ENCODE measurements at places on chromosomes 5 and 9.

GRCh38 chr9:133658442-133659431 lies 22.6 kb downstream of the DBH start:
- no peak for DNase-seq

DNA sequence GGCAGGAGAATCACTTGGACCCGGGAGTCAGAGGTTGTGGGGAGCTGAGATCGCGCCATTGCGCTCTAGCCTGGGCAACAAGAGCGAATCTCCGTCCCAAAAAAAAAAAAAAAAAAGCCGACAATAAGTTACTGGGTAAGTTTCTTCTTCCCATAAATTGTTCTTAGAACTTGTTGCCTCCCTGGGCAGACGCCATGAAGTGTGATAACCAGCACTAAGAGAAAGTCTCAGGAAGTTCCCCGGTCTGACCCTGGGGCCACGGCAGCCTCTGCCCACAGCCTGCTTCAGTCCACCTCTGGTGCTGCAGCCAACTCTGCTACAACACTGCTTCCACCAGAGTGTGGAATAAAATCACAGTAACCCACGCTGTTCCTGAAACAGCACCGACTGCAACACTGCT lies 19.1 kb downstream of the LPCAT1 start:
- no peak for DNase-seq

- DNase-seq: no peak
Measured at GRCh38 chr5:118653183-118653582, 335.2 kb downstream of the DTWD2 start.

GRCh38 chr9:9410736-9411135 lies 1202.1 kb downstream of the PTPRD start:
- DNase-seq: no peak

DNA sequence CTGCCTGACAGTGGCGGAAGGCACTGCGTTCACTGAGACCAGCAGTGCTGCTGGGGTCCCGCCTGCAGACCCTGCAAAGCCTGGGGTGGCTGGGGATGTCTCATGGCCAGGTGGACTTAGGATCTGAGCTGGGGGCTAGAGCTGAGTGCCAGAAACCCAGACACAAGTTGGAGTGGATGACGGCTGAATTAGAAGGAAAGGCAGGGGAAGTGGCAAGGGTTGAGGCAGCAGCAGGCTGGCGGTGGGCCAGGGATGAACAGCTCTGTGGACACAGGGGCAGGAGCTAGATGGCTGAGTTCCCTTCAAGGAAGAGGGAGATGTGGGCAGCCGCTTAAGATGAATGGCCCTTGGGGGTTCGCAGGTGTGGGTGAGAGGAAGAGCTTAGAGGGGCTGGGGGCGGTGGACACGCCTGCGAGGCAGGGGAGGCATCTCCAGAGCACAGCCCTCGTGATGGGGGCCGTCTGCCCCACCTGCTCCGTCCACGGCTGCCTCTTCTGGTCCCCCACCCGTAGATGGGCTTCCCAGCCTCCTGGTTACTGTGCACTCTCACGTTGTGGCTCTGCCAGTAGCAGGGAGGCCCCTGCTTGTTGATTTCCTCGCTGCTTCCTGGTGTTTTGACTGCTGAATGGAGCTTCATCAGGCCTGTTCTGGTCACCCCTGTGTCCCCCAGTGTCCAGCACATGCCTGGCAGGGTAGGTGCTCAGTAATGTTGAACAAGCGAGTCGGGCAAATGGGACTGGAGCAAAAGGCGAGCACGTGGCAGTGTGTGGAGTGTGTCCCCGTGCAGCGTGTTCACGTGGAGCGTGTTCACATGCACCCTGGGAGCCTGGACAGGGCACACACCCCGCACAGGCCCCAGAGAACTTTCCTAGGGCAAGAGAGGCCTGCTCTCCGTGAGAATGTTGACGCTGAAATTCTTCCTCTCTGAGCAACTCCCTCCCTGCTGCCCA lies 168.2 kb downstream of the CACNA1B start:
- no peak for DNase-seq

GRCh38 chr5:165139262-165139661 lies 1633.8 kb downstream of the MAT2B start:
- no peak for DNase-seq

DNA sequence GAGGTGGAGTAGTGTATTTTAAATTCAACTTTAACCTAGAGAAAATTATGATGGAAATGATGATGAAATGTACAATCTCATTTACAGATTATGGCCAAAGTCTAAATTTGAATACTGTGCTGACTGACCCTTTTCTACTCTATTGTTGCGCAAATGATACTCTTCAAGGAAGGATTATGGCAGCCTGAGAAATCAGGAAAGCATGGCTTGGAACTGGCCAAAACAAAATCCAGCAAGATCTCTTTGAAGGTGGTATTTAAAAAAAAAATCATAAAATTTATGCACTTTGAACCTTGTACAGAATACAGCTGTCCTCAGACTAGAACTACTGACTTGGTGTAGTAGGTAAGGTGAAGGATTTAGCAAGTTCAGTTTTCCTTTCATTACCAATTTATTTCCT lies 105.3 kb downstream of the NDUFAF2 start:
- DNase-seq: no peak

GRCh38 chr9:35258660-35259474 lies 97.1 kb downstream of the UNC13B start:
- DNase-seq: peak; percentile 24

DNA sequence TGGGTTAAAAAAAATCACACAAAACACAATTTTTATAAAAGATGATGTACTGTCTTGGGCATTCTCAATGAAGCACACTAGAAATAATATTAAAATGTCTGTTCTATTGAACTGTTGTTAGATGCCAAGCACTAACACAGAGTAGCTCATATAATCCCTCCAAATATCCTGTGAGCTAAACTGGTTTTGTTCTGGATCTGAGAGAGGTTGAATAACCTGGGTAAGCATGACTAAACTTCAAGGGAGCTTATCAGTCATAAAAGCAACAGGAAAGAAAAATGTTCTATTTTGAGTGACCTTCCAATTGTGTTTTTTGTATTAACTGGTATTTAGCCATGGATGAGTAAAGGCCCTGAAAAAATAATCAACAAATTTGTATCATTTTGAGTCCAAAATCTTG lies 175.3 kb downstream of the SMC2 start:
- no peak for DNase-seq

GRCh38 chr5:44160369-44160768 lies 228.9 kb downstream of the FGF10 start:
- DNase-seq: no peak

DNA sequence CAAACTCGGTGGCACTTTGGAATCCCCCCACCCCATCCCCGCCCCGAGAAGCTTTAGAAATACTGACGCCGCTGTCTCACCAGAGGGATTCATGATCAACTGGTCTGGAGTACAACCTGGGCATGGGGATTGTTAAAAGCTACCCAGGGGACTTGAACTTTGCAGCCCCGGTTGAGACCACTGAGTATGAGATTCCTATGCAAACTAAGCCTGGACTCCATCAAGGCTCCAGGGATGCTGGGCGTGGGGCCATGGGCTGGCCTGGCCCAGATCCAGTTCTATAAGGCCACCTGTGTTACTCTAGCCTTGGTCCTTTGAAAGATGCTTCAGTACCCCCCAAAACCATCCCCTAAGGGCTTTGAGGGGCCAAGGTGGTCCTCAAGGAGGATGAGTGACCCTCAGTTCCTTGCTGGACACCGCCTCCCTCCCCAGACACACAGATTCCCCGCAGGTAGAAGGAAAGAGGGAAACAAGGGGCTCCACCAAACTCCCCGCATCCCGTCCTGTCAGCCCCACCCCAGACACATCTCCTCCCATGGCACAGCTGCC lies 68.5 kb downstream of the MRPL36 start:
- no peak for DNase-seq

GRCh38 chr5:35860686-35861085 lies 4.0 kb downstream of the IL7R start:
- DNase-seq: no peak

GRCh38 chr5:72530196-72530595 lies 23.0 kb upstream of the ZNF366 start:
- no peak for DNase-seq

- DNase-seq: no peak
Measured at GRCh38 chr5:154753792-154754191, 1.4 kb upstream of the LARP1 start.

DNA sequence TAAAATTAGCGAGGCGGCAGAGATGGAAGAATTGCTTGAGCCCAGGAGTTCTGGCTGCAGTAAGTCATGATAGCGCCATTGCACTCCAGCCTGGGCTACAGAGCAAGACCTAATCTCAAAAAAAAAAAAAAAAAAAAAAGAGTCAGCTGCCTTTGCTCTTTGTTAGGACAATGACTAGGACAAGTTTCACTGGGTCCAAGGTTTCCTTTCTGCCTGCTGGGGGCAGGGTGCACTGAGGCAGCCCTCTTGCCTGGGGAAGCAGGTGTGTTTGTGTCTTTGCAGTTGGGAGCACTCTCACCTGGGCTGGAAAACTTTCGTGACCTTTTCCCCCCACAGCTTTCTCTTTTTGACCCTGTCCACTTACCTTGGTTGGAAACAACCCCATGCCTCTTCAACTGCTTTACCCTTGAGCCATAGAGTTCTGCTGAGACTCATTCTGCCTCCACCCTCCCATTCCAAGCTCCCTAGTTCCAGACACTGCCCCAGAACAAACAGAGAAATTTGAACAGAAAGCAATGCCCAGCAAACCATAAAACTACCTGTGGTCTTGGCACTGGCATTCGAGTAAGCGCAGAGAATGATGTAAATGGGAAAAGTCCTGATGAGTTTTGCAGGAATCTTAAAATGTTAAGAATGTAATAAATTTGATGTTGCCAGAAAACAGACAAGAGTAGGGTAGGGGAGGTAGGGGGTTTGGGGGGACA lies 17.0 kb upstream of the MYO10 start:
- no peak for DNase-seq

DNA sequence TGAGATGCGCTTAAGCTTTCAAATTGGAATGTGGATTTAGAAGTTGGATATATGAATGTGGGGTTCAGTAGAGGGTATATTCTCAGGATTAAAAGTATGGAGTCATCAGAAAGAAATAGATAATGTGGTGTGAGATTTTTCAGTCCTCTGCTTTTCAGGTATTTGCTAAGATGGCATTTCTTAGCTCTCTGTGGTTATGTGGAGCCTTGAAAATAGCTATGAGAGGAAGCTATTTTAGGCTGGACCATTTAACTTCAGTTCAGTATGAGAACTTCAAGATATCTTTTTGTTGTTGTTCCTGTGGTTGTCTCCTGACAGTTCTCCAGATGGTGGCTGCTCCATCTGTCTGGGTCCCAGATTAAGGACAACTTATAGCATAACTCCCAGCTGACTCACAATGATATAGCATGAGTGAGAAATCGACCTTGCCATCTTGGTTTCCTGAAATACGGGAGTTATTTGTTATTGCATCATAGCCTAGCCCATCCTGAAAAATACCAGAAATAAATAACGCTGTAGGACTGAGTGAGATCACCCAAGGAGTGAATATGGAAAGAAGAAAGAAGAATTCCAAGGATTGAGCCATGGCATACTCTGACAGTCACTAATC lies 461.5 kb downstream of the ANXA1 start:
- no peak for DNase-seq

DNA sequence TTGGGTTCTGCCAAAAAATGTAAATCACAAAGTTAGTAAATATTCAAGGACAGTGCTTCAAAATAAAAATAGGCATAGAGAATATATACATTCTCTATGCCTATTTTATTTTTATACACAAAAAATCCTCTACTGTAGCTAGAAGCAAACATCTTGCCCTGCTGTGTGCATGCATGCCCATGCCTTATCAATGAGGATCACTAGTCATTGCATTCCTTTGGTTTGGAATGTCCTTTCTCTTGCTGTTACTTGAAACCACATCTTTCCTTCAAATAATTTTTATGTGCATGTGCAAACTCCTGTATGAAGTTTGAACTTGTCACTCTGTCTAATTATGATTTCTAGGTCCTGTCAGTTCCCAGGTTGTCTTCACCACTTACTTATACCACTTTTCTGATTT lies 278.9 kb upstream of the IZUMO3 start:
- DNase-seq: no peak

GRCh38 chr5:127995556-127995955 lies 88.0 kb upstream of the SLC12A2 start:
- DNase-seq: no peak

DNA sequence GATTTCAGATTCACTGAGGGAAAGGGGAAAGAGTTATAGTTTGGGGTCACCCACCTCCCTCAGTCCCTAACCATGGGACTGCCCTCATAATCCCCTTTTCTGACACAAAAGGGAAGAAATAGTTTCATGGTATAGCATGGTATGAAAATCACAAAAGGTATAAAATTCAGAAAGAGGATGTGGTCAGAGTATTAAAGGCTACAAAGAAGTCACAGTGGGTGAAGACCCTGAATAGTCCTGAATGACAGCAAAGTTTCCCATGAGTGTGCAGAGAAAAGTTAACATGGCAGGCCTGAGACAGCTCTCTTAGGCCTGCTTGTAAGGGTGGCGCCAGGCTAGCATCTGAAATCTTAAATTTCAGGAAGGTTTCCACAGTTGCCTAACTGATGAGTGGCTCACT lies 290.6 kb upstream of the ZNF608 start:
- no peak for DNase-seq

GRCh38 chr5:55160493-55161209 lies 680 bp downstream of the GPX8 start:
- no peak for DNase-seq

- DNase-seq: no peak
Measured at GRCh38 chr5:125032286-125032685, 285.8 kb upstream of the ZNF608 start.

GRCh38 chr5:65981548-65981947 lies 55.2 kb downstream of the ERBIN start:
- DNase-seq: no peak

DNA sequence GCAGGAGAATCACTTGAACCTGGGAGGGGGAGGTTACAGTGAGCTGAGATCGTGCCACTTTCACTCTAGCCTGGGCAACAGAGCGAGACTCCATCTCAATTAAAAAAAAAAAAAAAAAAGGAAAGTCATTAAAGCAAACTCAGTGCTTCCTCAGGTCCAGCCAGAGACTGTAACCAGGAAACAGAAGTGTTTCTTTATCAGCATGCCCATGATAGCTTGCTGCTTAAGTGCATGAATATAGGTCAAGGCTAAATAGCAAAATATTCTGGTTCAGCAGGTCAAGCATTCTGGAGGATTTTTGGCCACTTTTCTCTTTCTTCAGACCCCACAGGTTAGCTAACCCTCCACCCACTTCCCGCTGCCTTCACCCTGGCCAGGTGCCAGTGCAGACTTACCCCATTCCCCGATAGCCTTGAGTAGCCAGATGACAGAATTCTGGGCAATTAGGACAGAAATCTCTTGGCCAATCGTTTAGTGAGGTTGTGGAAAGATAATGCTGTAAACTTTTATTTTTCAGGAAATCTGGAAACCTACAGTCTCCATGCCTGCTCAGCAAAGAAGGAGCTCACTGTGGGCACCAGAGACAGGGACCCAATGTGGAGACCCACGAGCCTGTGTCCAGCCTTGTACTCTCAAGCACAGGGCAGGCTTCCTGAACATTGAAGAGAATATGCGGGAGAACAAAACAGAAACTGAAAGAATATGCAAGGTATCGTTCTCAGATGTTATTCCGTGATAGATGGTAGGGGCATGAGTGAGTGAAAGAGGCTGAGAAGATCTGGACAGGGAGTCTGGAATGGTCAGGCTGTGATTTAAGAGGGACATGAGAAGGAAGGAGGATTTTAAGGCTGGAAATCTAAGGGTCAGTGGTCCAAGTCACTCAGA lies 4.2 kb upstream of the UGT3A2 start:
- DNase-seq: no peak

- no peak for DNase-seq
Measured at GRCh38 chr5:138955013-138955660, 80.0 kb upstream of the LRRTM2 start.
